Stimulated activated CD4-positive, alpha-beta T cell treated with anti-CD3 and anti-CD28 coated beads, TNF-alpha, amount 100 ng/mL, for 48 hours (primary cell): ENCODE measurements at places on chromosomes 5 and 9.

DNA sequence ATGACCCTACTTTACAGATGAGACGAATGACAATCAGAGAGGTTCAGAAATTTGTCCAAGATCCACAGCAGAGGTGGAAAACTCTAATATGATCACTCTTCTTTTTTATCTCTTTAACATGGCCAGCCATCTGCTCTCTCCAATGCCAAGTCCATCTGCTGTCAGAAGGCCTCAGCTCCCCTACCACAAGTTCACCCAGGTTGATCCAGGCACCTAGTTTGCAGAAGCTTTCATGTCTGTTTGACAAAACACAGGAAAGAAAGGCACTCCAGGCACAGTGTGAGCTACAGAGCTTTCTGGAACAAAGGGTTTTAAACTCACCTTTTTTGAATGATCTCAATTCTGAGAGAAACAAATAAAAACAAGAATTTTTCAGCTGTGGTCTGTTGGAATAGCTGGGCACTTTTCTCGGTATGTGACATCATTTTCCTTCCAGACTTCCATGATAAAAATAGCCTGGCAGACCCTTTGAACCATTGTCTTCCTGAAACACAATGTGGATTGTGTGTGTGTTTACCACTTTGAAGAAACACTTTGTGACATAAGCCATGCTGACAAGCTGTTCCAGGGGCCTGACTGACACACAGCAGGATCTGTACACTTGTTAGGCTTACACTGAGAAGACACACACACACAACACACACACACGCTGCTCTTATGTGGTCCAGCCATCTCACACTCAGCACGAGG is 214.3 kb downstream of the AGTPBP1 start:
- no peak for DNase-seq

GRCh38 chr9:11158063-11158462 is 545.3 kb upstream of the PTPRD start:
- no peak for DNase-seq

- no peak for DNase-seq
Observed at GRCh38 chr9:89864257-89864656, 259.4 kb downstream of the GADD45G start.

- DNase-seq = no peak
Observed at GRCh38 chr5:115948091-115948534, 14.2 kb upstream of the LVRN start.

DNA sequence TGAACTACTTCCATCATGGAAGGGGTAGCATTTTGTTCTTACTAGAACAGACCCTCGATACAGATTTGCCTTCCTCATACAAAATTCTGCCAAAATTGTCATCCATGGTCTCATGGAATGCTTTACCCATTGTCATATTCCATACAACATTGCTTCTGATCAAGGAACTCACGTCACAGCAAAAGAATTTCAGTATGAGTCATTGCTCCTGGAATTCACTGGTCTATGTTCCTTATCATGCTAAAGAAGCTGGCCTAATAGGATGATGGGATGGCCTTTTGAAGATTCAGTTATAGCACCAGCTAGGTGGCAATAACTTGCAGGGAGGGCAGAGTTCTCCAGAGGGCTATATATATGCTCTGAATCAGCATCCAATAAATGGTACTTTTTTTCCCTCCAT is 18.2 kb upstream of the FNIP1 start:
- DNase-seq = no peak

- no peak for DNase-seq
Observed at GRCh38 chr9:3359048-3359692, 166.6 kb downstream of the RFX3 start.

DNA sequence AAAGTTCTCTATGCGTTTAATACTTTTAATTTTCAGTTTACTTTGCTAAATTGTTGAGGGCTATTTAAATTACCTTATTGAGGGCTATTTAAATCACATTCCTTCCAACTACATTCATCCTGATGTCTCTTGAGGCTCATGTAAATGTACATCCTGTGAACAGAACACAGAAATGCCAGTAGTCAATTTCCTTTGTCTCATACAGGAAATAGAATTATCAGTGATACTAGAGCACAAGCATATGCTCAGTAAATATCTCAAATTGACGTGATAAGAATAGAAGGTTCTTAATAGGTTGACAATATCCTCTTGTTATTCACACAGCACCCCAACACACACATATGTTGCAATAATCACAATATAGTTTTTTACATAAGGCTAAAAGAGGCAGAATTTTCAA is 449.0 kb downstream of the CYLC2 start:
- no peak for DNase-seq

DNA sequence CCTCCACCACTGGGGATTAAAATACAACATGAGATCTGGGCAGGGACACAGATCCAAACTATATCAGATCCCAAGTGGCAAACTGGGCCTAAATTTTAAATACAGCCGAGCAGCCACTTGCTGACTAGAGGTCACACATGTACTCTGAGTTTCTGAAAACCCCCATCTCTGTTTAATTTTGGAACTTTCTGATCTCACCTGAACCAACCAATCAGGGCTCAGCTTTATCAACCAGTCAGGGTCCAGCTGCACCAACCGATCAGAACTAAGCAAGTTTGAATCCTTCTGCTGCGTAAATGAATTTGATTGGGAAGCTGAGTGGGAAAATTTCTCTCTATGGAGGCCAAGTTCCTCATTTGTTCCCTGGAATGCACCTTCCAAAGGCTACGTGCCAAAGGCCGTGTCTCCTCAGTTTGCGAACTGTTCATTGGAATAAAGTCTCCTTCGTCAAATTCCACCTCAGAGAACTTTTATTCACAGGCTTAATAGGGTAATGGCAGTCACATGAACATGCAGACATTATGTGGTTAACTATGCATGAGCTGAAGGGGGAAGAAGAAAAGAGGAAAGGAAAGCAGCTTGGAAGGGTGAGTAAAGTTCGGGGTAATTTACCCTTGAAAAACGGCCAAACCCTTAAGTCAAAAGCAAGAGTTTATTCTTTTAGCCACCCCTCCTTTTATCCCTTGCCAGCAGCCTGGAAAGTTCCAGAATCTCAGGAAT is 3.7 kb downstream of the CD180 start:
- no peak for DNase-seq

DNA sequence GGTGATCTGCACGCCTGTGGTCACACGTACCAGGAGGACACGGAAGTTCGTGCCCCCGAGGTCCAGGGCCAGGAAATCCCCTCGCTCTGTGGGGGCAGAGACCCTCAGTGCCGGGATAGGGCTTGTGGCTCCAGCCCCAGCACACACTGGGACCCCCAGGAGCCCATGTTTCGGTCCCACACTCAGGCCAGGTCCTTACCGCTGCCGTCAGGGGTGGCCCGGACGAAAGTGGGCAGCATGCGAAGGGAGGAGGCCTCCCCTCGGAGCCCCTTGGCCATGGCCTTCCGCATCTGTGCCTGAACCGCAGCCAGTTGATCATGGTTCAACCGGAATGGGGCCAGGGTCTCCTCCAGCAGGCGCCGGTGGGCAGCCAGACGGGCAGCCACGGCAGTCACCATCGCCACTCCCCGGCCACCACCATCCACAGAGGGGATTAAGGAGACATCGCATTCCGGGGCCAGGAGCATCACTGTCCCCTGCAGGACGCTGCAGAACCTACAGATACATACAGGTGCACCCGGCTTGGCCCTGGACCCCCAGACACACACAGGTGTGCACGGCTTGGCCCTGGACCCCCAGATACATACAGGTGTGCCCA is 11.8 kb downstream of the HK3 start:
- DNase-seq = no peak

GRCh38 chr9:78325343-78325742 is 28.4 kb downstream of the PSAT1 start:
- DNase-seq = no peak

DNA sequence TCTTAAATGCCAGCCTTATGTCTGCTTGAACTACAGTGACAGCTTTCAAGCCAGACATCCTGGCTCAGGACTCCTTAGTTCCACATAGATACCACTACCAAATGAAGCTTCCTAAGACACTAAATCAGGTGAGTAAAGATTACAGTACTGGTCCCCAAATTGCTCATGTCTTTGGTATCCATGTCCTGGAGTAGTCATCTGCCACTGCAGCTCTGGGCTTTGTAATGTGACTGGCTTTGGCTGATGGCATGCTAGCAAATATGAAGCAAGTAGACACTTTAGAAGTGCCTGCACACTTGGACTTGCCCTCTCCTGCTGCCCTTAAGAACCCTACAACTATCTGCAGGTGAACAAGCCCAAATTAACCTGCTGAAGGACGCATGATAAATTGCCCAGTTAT is 334.9 kb downstream of the BNC2 start:
- DNase-seq = no peak

DNA sequence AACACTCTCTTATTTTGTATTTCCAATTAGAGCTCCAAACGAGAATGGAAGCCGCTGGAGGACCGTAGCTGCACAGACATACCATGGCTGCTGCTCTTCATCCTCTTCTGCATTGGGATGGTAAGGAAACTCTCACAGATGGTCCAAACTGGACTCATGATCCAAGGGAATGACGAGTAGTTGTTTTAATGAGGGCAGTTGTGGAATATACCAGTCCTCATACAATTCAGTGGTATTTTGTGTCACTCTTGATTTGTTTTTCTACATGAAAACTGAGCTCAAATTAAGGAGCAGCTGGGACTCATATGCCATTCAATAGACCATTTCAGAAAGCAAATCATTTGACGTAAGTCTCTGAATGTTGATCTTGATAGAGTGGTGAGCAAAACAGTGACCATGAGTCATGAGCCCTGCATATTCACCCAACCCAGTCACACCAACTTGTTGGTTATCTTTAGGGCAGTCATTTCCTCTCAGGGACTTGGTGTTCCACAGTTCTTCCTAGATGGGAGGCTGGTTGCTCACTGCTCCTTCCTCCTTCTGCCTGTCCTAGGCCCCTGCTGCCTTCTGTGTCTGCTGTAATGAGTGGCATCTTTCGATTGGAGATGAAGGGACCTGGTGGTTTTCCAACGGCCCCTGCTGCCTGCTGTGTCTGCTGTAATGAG is 54.9 kb downstream of the SLC44A1 start:
- no peak for DNase-seq

DNA sequence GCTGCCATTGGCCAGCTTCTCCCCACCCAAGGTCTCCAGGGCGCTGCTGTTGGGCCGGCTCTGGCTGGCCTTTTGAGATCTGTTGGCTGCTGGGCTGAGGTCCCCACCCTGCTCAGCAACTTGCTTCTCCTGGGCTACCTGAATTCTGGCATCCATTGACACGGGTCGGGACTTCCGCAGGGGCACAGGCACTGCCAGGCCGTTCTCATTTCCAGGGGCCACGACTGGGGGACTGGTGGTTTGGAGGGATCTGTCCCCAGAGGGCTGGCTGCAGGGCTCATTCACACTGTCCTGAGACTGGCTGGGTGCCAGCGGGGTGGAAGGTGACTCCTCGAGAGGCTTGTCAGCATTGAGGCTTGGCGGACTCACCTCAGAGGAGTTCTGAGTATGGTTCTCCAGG is 87.1 kb upstream of the FBXW11 start:
- DNase-seq = no peak

DNA sequence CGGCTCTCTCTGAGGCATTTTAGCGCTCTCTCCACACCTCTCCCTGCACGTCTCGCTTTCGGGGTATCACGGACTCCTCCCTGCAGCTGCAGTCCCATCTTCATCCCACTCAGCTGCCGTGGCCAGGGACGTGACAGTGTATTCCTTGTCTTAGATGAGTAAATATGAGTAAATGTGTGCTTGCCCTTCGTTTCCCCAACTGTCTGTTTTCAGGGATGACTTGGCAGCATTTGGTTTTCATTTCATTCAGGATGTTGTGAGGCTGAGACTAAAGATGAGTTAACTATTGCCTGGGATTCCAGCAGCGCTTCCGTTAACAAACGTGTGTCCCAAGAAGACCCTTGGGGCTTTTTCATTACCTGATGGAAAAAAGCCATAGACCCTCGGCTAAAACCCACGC is 29.5 kb downstream of the GDNF start:
- no peak for DNase-seq

DNA sequence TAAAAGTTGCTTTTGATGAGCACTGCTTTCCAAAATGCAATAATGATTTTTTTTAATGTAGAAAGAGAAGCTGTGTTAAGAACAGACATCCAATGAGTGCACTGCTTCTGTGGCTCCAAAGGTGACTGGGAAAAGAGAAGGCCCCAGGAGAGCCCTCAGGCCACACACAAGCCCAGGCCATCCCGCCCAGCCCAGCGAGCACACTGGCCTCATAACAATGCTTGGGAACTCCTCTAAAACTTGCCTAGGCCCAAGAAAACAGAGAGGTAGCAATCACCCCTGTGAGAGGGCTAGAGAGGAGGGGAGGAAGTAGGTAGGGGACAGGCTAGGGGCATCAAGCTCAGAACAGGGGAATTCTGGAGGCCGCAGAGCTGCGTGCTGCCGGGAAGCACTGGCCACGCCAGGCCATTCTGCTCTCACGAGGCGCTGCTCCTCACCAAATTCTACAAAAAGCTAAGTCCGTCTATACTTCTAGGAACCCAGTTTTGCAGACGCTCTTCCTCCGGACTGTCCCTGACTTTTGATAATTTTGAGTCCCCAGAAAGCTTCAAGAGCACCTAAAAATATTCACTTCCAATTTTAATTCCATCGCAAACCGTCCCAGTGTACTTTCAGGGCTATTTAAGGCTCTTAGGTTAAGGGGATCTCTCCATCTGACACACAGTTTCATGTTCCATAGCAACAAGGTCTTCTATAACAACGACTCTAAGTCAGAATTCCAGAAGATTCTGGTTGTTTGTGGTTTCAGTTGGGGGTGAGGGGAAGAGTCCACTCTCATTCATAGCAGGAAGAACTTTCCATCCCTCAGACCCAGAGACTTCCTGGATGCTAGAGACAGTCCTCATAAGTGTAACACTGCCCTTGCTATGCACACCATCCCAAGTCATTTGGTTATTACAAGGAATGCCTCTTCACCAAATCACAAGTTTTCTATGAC is 51.0 kb downstream of the HABP4 start:
- no peak for DNase-seq

DNA sequence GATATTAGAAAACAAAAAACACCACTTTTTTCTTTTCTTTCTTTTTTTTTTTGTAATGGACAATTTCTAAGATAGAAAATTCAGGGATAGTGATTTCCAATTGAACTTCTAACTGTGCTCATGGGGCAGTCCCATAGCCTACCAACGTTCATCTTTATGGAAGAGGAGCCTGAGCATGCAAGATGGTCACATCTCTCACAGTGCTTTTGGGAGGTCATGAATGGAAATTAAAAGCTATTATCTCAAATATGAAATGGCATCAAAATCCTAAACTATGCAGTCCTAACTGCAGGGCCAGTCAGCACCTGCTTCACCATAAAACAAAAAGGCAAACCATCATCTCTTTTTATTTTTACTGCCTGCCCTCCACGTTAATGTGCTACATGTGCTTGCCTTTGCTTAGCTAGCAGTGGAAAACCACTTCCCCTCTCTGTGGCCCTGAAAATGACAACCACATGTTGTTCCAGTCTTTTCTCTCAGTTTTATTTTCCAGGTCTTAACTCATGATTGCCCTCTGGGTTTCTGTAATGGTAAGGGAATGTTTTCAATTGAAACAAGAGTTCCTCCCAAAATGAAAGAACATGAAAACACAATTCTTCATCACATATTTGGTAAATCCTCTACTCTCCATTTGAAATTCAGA is 16.7 kb downstream of the IFNB1 start:
- DNase-seq = no peak
